ENCODE measurements at places on chromosomes 3 and 15. TPM values are rescaled to one million over a fixed set of nuclear protein-coding genes. Genes with fewer than 3 reads are reported as not detected.

DNA sequence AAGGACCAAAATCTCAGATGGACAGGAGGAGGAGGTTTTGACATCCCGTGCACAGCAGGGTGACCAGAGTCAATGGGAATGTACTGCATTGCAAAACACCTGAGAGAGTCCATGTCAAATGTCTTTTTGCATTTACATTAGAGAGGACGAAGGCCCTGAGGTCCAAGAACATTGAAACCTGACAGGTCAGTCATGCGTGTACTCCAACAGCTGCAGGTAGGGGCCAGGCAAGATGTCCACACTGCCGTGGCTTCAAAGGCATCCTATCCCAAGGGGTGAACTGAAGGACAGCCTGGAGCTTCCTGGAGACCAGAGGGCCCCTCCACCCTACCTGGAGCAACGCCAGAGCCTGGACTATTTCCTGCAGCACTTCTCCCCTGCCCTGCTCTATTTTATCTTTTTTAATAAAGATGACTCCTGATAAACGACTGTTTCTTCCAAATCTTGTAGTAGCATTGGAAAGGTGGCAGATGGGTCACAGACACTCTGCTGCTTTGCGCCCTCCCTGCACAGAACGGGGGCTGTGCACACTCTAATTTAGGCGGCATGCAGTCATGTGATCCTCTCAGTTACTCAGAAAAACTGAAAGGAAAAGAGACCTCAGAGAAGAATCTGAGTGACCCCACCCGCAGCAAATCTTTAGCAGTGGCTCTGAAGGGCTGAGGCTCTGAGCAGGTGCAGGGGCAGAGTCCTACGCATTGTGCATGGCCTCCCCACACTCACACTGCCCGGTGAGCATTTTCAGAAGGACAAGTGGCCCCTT, 68.2 kb downstream of the HMCES start:
- no peak for DNase-seq

GRCh38 chr3:62818347-62818746, 56.9 kb downstream of the CADPS start:
- no peak for DNase-seq

- no peak for DNase-seq
These were observed 17.6 kb downstream of the ZDHHC3 start for GRCh38 chr3:44958386-44958785.

DNA sequence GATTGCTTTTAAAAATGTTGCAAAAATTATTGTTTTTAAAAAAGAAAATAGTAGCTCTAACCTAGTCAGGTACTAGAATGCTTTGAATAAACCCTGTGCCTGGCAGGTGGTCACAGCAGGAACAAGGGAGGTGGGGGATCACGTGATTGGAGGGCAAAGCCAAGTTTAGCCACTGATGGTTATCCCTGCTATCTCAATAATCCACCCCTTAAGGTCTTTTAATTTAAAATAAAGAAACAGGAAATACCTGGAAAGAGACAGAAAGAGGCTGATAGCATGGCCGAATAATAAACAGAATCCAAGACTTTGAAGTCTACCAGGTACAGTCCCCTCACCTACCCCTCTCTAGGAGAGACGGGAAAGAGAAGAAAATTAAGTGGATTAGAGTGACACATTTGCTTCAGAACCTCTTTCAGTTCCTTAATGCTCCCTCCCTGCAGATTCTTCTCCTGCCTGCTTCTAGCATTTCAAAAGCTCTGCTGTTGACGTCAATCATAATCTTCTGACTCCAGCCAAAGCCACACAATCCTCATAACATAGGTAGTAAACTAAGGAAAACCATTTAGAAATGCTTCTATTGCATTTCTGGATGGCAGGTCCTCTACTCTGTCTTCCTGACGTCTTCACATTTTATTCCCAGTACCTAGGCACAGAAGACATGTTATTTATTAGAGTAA, 303.4 kb upstream of the MME start:
- no peak for DNase-seq

GRK7 gene
- not detected for total RNA-seq

FAM81A gene
- 0.78 TPM for total RNA-seq

CCR9 gene
- not detected for total RNA-seq
